ENCODE measurements at places on chromosomes 12 and 14.

GRCh38 chr14:59093902-59094301, 94.6 kb upstream of the DAAM1 start:
- no peak for DNase-seq

DNA sequence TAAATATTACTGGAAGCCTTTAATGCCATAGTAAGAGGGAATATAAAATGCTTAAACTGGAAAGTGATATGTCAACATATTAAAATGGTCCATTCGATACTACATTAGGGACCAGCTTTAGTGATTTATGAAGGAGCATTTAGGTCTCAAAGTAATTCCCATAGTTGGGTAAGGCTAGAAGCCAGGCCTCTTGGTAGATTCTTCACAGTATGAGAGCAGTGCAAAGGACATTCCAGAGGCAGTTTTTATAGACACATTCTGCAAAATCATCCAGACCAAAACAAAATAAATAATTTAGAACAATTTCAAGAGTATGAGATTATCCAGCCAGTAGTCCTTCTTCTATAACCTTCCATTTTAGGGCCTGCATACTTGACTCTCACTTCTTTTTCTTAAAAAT, 142.6 kb upstream of the PDZRN4 start:
- DNase-seq, result no peak

GRCh38 chr12:6542209-6543009, 8.1 kb downstream of the GAPDH start:
- DNase-seq, result no peak

- DNase-seq, result no peak
These were observed 97.9 kb upstream of the FAR2 start for GRCh38 chr12:29051221-29051620.

DNA sequence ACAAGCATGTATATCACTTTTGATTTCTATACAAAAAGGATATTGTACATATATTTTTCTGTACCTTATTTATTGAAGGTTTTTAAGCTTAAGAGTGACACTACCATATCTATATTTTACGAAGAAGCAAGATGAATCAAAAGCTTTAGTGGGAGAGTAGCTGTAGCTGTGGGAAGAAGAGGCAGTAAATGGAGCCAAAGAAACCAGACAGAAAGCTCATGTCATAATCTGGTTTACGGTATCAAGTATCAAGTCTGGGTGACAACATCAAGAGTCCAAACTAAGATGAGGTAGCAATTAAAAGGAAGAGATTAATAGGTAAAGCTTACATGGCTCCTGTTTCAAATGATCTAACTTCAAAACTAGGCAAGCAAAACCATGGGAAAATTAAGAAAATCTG, 54.8 kb downstream of the CEP83 start:
- DNase-seq, result no peak

DNA sequence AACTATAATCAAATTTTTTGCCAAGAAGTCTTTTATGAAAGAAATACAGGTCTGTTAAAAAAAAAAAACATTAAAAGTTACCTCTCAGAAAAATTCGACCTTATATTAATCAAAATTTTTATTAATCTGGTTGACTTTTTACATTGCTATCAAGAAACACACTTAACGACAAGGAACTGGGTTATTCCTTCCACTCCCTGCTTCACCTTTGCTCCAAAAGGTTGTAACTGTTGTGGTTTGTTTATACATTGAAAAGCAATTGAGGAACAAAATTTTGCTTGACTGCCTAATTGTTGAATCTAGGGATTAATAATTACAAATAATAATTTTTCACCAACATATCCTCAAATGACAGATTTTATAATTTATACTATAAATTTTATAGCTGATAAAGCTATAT, 28.4 kb downstream of the TSPAN8 start:
- no peak for DNase-seq

- DNase-seq, result no peak
These were observed 10.5 kb upstream of the BTG1 start for GRCh38 chr12:92156139-92156538.

DNA sequence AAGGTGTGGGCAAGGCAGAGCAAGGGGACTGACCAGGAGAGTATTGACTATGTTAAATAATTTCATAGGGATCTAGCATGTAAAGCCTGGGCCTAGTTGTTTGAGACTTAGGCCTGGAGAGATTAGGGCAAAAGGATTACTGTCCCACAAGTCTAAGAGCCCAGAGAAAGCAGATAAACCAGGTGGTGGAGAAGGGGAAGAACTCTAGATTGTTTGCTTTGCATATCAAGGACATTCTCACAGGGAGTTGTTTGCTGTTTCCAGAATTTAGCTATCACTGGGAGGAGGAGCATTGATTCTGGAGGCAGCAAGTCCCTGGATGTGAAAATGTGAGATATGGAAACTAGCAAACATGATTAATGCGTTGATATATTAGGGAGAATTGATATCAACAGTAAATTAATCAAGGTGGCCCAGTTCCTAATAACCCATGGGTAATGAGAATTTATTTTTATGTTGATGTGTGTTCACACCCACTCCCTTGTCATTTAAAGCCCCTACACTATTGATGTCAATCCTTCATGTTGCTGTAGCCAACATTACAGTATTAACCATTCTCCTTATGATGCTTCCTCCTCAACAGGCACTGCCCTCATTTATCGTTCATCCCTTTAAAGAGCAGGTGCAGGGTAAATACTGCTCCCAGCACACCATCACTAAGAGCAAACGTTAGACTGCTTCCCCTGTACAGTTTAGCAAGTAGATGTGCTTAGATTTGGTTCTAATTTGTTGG, 1666.7 kb upstream of the FLRT2 start:
- no peak for DNase-seq

Measured in inflammatory macrophage (primary cell).